Right forelimb (tissue), 1 donor: ENCODE measurements at places on chromosomes 5 and 9.

DNA sequence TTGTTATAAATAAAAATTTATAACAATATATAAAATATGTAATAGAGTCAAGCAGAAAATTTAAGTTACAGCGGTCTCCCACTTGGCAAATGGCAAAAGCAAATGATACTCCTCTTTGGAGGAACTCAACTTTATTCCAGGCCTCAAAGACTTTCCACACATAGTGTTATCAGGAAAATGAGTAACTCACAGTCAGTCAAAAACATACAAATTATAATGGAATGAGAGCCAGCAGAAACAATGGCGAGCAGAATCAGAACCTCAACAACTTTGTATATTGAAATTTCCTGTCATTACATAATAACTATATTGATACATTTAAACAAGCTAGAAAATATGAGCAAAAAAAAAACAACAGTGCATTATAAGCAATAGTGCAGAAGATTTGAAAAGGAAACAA, 45.2 kb downstream of the ABLIM3 start:
- no peak for DNase-seq

DNA sequence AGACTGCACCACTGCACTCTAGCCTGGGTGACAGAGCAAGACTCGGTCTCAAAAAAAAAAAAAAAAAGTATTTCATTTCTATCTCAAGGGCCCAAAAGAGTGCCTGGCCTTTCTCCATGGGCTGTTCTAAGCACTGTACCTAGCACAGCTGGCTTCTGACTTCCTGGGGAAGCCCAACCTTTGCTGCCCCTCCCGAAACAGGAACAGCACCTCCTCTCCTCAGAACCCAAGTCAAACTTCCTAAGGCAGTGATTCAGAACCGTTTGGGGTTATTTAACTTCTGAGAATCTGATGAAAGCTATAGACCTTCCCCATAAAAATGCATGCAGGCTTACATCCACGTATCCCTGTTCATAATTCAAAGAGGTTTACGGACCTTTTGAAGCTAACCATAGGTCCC, 57.8 kb downstream of the NRG2 start:
- DNase-seq = no peak

DNA sequence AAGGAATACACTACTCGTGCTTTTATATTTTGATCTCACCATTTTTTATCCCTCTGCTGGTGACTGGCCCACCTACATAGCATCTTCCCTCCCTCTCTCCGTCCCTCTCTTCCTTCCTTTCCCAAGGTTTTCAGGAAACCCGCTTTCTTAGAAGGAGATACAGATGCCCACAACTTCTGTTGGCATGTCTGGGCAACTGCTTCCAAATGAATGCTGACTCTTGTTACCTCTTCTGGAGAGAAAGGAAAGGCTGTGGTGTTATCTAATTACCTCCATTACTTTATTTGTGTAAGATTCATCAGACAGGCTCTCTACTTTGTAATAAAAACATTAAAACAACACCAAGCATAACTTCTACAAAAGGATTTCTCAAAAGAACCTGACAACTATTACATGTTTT, 20.2 kb downstream of the FANCC start:
- DNase-seq = no peak

DNA sequence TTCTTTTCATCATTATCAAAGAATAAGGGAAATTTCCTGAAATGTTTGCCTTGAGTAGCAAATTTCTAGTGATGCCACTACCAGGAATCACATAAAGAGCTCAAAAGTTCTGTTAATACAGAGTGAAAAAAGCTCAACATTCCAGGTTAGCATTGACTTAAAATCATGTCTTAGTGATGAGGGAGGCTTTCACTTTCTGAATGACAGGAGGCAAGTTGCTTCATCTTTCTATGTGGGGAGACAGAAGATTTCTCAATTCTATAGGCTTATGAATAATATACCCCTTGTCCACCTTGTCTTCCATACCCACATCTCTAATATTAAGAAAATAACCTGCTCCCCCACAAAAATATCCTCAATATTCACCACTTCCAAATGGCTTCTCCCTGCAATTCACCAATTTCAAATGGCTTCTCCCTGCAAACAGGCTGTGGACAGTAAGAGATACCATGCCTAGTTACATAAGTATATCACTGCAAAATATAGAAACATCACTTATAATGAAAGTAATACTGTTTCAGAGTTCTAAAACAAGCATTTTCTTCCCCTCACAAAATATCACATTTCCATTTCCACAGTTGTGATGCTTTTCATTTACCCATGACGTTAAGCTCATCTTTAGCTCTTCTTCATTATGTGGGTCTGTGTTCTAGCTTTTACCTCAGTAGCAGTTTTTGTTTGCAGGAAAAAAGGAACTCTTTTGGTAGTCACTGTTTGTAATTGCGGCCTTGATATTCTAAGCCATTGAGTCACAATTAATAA, 2.2 kb upstream of the JAK2 start:
- no peak for DNase-seq

DNA sequence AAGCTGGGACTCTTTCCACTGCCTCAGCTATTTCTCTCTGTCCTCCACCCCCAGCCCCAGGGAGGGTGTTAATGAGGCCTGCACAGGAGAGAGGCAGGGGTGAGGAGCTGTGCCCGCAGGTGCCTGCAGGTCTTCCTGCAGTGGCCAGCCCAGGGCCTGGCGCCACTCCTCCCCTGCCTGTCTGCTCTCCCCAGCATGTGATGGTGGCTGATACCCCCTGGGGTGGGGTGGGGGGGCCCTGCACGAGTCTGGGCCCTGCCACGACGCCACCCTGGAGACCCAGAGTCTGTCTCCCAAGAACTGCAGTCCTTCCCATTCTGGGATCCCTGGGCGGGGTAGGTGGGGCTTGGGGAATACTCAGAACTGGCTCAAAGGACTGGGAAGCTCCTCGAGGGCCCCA, 166.4 kb upstream of the SMIM23 start:
- DNase-seq = no peak

DNA sequence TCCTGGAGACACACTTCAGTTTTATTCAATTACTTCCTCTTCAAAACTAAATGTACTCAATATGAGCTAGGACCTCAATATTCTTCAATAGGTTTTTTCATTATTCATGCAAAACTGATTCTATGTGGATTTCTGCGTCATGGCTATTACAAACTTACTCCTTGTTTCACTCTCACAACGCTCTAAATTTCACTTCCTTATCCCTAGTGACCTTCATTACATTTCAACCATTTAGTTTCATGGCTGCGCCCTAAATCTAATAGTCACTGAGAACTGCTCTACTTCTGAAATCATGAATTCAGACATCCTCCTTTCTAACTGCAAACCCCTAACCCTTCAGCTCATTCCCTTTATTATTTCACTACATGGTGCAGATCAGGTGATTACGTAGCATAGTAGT, 93.9 kb downstream of the SLC25A46 start:
- DNase-seq = no peak

DNA sequence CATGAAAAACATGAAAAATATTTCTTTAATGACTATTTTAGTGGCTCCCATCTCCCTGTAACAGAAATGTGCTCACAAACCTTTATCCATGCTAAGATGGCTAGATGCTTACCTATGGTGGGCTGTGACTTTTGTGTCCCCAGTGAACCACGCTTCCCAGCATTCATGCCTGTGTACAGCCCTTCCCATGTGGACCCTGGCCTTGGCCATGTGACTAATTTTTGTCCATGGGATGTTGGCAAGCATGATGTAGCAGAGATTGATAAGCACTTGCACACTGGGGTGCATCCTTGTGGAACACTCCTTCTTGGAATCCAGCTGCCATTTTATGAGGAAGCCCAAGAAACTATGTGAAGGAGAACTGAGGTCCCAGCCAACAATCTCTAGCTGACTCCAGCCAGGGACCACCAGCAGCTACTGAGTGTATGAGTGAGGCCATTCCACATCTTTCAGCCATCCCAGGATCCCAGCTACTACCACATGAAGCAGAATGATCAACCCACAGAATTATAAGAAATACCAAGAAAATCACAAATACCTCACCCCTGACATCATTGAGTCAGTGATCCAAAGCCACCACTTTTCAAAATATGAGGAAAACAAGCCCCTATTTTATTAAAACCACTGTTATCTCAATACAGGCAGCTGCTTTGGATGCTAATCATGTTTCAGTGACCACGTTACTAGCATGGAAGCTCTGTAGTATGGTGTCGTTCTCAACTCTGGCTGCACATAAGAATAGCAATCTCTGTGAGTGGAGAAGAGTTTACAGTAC, 16.1 kb upstream of the RAI14 start:
- DNase-seq = no peak

DNA sequence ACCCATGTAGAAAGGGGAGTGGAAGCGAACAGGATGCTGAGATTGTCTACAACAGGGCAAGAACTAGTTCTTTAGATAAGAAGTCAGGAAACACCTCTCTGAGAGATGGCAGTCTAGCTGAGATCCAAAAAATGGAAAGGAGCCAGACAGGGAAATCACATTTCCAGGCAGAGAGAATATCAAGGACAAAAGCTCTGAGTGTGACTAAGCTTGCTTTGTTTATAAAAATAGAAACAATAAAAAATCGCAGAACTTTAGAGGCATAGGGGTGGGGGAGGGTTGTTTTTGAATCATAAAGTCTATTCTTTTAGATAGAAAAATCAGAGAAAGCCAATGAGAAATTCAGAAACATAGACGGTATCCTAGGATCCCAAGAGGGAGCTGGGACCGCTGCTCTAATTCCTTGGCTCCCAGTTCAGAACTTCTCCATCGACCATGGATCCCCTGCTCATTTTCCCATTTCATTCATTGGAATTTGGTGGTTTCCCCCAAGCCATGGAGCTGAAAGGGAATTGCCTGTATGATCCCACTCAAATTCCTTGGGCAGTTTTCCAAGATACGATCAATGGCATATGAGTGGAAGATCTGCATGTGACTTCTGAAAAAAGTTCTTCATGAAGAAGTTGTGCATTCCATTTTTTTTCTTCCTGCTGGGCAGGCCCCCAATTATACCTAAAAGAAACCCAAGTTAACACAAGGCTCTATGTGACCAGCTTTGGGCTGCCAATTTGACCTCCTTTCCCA, 182.0 kb downstream of the GRIA1 start:
- no peak for DNase-seq

GRCh38 chr9:137034709-137035506, 3.0 kb upstream of the FUT7 start:
- DNase-seq = peak; percentile 91

- no peak for DNase-seq
These were observed 13.2 kb upstream of the FBP2 start for GRCh38 chr9:94606646-94607422.

- no peak for DNase-seq
These were observed 6.1 kb downstream of the FBXL17 start for GRCh38 chr5:108375768-108376167.

DNA sequence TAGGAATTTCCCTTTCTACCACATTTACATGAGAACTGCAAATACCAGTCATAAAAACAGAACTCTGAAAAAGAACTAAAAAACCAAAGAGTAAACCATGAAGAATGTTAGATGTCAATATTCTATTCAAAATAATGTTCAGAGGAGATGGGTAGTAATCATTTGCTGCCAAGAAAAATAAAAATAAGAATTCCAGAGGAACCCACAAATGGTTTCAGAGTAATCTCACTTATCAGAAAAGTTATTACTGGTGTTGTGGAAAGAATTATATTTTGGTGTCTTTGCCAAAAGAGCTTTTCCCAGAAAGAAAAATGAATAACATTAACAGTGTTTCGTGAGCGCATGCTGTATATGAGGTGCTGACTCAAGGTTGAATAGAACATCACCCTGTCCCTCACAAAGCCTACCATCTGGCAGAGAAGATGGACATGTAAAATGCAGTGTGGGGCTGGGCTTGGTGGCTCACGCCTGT, 35.6 kb downstream of the GPR21 start:
- no peak for DNase-seq

DNA sequence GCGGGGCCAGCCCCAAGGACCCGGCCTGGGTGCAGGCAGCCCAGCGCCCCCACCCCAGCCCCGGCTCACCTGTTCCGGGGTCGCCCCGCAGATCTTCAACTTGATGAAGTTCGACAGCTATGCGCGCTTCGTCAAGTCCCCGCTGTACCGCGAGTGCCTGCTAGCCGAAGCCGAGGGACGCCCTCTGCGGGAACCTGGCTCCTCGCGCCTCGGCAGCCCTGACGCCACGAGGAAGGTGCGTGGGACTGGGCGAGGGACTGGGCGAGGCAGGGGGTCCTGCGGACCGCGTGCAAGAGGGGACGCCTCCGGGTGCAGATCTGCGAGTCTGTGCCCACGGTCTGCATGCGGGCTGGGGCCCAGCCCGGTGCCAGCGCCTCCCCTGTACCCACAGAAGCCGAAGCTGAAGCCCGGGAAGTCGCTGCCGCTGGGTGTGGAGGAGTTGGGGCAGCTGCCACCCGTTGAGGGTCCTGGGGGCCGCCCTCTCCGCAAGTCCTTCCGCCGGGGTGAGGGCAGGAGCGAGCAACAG, 9.7 kb downstream of the RGS14 start:
- DNase-seq = no peak

- no peak for DNase-seq
These were observed 335 bp downstream of the ROPN1L start for GRCh38 chr5:10441992-10442435.

- DNase-seq = no peak
These were observed 368.3 kb downstream of the EFNA5 start for GRCh38 chr5:107302441-107302840.
